ENCODE measurements at places on chromosomes 1 and 21. TPM values are rescaled to one million over a fixed set of nuclear protein-coding genes. Genes with fewer than 3 reads are reported as not detected.

DNA sequence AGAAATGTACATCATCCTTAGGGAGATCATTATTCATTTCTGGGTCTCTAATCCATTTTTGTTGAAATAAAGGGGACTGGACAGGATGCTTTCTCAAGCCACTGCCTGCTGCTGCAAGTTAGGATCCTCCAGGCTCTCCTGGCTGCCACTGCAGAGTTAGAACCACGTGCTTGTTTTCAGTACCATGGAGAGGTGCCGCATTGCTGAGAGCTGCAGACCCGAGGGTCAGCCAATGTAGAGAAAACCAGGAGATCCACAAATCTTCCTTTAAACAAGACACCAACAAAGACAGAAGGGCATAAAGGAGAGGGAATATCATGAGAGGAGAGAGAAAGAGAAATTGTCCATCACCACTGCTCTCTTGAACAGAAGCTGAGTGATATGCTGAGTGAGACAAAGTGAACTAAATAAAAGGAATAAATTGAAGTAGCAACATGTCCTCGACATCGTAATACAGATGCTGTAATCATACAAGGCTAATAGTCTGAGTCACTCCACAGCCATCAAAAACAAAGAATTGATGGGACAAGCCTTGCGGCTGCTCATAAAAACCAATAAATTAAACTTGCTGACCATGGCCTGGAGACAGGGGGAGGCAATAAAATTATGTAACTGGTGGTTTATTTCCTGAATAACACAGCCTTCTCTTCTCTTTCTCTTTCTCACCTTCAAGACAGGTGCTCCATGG, 255.7 kb downstream of the OMA1 start:
- no peak overlapping the region for H3K4me3 ChIP-seq
- H3K27ac ChIP-seq, result no peak overlapping the region
- peak; percentile 21 for DNase-seq
- no peaks in the 10 kb centered on the region for H3K27me3 ChIP-seq

GRCh38 chr1:3109355-3109754, 40.4 kb downstream of the PRDM16 start:
- no peaks in the 10 kb centered on the region for H3K27me3 ChIP-seq
- no peak for DNase-seq
- H3K4me1 ChIP-seq, result no peaks in the 10 kb centered on the region
- H3K36me3 ChIP-seq, result no peaks in the 10 kb centered on the region

- H3K4me1 ChIP-seq, result peaks cover 9% of the 10 kb centered on the region
- no peak overlapping the region for H3K4me3 ChIP-seq
- H3K27me3 ChIP-seq, result peaks cover 35% of the 10 kb centered on the region
- no peak overlapping the region for H3K27ac ChIP-seq
Observed at GRCh38 chr1:156697481-156697880, 7.9 kb downstream of the CRABP2 start.

GRCh38 chr1:113142791-113143190, 69.8 kb downstream of the LRIG2 start:
- H3K36me3 ChIP-seq, result no peaks in the 10 kb centered on the region
- DNase-seq, result no peak
- H3K27ac ChIP-seq, result no peak overlapping the region
- H3K4me1 ChIP-seq, result peaks cover 50% of the 10 kb centered on the region
- H3K27me3 ChIP-seq, result no peaks in the 10 kb centered on the region

GRCh38 chr1:38246955-38247952, 200.7 kb upstream of the POU3F1 start:
- no peaks in the 10 kb centered on the region for H3K36me3 ChIP-seq
- no peak for DNase-seq

DNA sequence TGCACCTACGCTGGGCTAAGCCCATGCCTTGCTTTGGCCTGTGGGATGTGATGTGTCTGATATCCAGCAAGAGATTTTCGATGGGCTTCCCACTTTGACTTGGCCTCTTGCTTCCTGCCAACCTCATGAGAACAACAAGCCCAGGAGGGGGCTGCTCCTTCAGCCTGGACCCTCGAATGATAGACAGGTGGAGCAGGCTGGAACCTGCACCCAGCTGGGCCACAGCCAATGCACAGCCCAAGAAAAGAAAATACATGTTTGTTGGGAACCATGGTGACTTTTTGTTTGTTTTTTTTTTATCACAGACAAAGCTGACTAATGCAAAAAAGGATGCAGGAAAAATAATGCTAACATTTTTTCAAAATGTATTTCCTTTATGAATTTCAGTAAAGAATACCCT, 144.3 kb downstream of the LMX1A start:
- no peaks in the 10 kb centered on the region for H3K36me3 ChIP-seq
- DNase-seq, result no peak
- H3K27ac ChIP-seq, result no peak overlapping the region
- H3K4me1 ChIP-seq, result no peaks in the 10 kb centered on the region
- no peak overlapping the region for H3K4me3 ChIP-seq

The SPRR2A gene
- total RNA-seq, result not detected

GRCh38 chr1:65002156-65002507, 35.8 kb upstream of the JAK1 start:
- H3K27me3 ChIP-seq, result no peaks in the 10 kb centered on the region
- H3K36me3 ChIP-seq, result peaks cover 6% of the 10 kb centered on the region
- H3K4me3 ChIP-seq, result peak overlapping the region; percentile 70
- peaks cover 28% of the 10 kb centered on the region for H3K4me1 ChIP-seq

DNA sequence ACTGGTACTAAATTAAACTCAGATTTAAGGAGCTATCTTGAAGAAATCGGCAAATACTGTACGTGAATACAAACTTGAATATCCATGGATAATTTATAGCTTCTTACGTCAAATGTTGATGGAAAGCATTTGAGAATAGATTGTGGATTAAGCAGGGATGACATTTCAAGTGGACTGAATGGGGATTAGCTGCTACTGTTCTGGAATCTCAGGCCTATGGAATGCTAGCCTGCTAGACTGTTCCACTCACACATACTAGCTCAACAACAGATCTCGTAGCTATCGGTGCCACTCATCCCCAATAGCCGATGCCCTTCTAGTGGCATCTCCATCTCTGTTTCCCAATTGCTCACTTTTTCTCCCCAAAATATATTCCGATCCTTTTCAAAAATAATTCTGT, 62.0 kb upstream of the USP25 start:
- H3K27ac ChIP-seq, result no peak overlapping the region
- no peaks in the 10 kb centered on the region for H3K36me3 ChIP-seq
- H3K4me3 ChIP-seq, result no peak overlapping the region
- no peaks in the 10 kb centered on the region for H3K27me3 ChIP-seq

- H3K27ac ChIP-seq, result peak overlapping the region; percentile 99
- H3K27me3 ChIP-seq, result no peaks in the 10 kb centered on the region
- peaks cover 16% of the 10 kb centered on the region for H3K4me1 ChIP-seq
- peaks cover 16% of the 10 kb centered on the region for H3K36me3 ChIP-seq
- H3K4me3 ChIP-seq, result peak overlapping the region; percentile 86
- no peak for DNase-seq
Observed at GRCh38 chr21:28885853-28886177, 106.9 kb downstream of the LTN1 start.

- H3K4me3 ChIP-seq, result no peak overlapping the region
- no peaks in the 10 kb centered on the region for H3K36me3 ChIP-seq
- H3K27ac ChIP-seq, result no peak overlapping the region
- H3K4me1 ChIP-seq, result peaks cover 3% of the 10 kb centered on the region
Observed at GRCh38 chr1:109386054-109386717, 11.5 kb downstream of the SORT1 start.

All from activated CD4-positive, alpha-beta T cell treated with anti-CD3 and anti-CD28 coated beads for 36 hours (primary cell).